ENCODE measurements at places on chromosomes 6 and 20.
A peak's percentile ranks its signal among the peaks of the same experiment; 100 is the strongest.

DNA sequence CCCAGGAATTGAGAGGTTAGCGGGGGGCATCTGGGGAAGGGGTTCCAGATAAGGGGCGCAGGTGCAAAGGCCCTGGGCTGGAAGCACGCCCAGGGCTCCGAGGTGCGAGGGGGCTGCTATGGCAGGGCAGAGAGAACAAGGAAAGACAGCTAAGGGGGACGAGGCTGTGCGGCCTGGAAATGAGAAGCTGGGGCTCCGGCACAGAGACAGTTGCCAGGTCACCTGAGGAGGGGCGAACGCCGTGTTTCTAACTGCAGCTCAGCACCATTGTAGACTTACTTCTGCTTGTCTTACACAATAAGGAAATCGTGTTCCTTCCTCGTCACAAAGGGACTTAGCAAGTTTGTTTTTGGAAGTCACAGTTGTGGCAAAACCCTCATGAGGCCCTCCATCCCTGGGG, 68.9 kb upstream of the TBXT start:
- DNase-seq: peak; percentile 52

GRCh38 chr6:34459899-34460593, 5.8 kb upstream of the PACSIN1 start:
- peak; percentile 79 for DNase-seq

- DNase-seq: no peak
These were observed 1.5 kb downstream of the CCND3 start for GRCh38 chr6:41939848-41940758.

DNA sequence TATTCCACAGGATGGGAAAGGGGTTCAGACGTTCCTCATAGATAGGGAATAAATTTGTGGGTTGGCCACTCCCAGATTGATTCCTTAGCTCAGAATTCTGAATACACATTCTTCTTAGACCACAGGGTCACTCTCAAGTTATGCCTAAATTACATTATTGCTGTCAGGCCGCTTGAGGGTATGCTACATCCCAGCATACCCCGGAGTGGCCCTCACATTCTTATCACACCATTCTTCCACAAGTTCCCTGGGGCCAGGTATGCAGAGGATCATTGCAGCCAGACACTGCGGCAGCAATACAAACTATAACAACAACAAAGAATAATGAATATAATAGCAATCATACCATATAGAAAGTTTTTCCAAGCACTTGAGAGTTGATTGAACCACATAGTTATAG, 237.9 kb upstream of the SOX4 start:
- no peak for DNase-seq

- no peak for DNase-seq
These were observed 133.1 kb upstream of the BACH2 start for GRCh38 chr6:90429713-90430112.

GRCh38 chr20:17972121-17972520, 3.3 kb downstream of the MGME1 start:
- DNase-seq: no peak

GRCh38 chr6:46325561-46326530, 155.1 kb upstream of the ENPP5 start:
- no peak for DNase-seq

GRCh38 chr6:154878871-154879491, 116.1 kb upstream of the TIAM2 start:
- DNase-seq: no peak

- DNase-seq: no peak
These were observed 150.6 kb downstream of the BACH2 start for GRCh38 chr6:90146024-90146423.

DNA sequence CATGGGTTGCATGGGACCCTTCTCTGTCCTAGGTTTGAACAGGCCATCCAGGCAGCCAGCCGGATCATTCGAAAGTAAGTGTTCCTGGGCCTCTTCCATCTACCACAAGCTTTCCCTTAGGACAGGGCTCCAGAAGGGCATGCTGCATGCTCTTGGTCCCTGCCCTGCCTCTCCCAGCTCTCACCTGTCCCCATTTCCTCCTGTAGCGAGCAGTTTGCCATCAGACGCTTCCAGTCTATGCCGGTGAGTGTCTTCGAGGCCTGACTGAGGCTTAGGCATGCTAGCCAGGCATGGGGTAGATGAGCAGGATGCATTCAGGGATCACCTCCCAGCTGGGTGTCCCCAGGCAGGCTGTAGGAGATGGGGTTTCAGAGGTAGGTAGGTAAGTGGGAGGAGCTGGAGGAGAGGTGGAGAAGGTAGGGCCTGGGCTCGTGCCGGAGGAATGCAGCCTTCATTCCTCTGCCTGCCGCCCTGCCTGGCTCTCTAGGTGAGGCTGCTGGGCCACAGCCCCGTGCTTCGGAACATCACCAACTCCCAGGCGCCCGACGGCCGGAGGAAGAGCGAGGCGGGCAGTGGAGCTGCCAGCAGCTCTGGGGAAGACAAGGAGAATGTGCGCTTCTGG, 4.3 kb downstream of the CDC25B start:
- no peak for DNase-seq

DNA sequence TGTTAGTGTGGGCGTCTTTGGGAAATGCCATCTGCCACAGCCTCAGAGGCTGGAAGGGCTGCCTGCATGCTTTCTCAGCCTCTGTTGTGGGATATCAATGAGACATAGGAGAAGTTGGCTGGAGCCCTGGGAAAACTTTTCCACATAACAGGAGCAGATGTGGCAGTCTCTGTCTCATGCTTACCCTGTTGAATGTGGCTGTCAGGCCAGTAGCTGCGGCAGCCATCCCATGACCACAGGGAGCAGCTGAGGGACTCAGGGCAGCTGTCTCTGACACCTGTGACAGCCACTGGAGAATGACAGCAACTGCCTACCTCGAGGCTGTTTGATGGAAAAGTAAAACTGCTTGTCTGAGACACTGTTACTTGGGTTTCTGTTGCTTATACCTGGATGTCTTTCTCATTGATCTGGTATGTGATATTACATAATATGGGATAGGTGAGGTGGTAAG, 64.4 kb downstream of the TULP4 start:
- no peak for DNase-seq

GRCh38 chr6:150874179-150874578, 8.7 kb downstream of the MTHFD1L start:
- DNase-seq: no peak

- DNase-seq: no peak
These were observed 7.1 kb downstream of the PLEKHG1 start for GRCh38 chr6:150606647-150607328.

DNA sequence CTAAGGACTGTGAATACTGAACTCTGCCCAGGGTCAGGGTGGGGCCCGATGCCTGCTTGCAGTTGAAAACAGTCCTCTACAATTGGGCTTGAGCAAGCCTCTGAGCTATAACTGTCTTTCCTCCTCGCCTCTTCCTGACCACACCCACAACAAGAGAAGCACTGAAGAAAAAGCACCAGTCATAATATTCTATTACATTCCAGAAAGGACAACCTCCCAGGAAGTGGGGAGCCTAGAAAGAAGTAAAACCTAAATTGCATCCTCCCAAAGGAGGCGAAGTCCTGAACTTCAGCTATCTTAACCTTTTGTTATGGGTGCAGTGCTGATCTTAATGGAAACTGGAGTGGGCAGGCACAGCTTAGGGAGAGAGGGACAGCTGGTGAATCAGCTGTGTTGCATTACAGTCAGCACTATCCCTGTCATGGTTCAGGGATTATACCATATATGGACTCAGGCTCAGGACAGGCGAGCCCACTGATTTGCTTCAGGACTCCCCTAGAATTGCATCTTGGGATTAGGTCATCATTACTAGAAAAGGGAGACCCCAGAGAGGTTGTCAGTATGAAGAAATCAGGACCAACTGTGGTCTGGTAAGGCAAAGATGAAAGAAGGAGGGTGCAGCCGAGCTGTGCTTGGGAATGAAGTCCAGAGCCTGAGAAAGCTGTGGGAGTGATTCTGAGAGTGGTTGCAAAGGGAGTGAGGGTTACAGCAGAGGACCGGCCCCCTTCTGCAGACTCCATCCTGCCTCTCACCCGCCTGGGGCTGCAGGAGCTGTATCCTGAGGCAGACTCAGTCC, 18.3 kb upstream of the TRAM2 start:
- peak; percentile 78 for DNase-seq
